LoVo (cell line): ENCODE measurements at places on chromosomes 13 and 19.
A peak's percentile ranks its signal among the peaks of the same experiment; 100 is the strongest.

- DNase-seq: no peak
Measured at GRCh38 chr13:46963904-46964303, 67.1 kb upstream of the HTR2A start.

DNA sequence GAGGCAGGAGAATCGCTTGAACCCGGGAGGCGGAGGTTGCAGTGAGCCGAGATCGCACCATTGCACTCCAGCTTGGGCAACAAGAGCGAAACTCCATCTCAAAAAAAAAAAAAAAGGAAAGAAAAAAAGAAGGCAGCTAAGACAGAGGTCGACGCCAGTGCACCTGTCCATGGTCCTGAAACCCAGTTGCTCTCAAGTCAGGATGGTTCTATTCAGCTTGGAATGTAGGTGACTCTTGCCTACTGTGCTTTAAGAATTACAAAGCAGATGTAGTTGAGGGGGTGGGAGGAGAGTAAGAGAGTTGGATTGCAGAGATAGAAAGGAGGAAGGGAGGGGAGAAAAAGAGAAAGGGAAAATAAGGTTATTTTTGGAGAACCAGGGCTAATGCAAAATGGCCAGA is 18.7 kb downstream of the CACNG7 start:
- peak; percentile 69 for DNase-seq

DNA sequence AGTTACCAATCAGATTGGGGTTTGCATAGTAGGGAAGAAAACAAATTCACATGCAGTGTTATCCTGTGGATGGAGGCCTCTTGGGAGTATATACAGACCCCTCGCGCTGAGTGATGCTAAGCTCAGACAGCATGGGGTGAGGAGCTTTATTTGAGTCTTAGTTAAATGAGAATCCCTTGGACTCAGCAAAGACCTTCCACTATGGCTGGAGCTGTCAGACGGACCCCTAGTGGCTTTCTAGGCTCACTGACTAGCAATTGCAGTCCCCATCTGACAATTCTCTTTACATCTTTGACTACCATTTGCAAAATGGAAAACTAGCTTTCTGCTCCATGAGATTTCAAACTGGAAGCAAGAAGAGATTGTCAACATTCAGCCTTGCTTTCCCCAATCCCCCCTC is 90.4 kb downstream of the STOML3 start:
- no peak for DNase-seq

- DNase-seq: no peak
Measured at GRCh38 chr19:19026299-19026971, 6.9 kb downstream of the SUGP2 start.

GRCh38 chr19:35352177-35352447 is 4.4 kb downstream of the FFAR1 start:
- no peak for DNase-seq

DNA sequence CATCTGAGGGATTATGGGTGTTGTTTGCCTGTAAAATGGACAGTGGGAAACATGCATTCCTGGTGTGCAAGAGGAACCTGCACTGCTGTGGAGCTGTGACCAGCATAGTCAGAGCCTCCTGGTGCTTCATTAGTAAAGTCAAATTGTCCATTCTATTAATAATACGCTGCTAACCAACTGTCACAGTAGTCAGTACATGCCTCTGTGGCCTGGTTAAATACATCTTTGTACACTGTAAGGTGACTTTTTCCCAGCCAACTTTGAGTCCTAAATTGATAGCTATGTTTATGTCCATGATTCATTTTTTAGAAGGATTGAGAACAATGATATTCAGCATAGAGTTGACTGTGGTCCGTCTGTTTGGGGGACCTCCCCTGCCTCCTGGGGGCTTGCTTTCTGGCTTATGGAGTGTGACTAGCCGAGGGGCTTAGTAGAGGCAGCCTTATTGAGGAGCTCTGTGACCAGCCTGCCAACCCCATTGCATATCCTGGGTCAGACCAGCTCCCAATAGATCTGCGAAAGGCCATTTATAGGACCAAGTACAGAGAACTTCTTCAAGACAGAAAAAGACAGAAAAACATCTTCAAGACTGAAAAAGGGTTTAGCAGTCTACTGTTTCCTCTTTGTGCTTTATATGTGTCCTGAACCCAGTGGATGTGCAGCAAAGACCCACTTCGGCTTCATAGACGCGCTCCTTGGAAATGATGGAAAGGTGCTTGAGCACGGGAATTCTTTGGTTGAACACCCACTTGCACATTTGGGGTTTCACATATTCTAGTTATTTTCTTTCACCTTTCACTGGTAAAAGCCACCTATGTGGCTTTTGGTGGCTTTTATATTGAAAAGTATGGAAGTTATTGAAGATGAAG is 4.3 kb downstream of the GPR183 start:
- no peak for DNase-seq

DNA sequence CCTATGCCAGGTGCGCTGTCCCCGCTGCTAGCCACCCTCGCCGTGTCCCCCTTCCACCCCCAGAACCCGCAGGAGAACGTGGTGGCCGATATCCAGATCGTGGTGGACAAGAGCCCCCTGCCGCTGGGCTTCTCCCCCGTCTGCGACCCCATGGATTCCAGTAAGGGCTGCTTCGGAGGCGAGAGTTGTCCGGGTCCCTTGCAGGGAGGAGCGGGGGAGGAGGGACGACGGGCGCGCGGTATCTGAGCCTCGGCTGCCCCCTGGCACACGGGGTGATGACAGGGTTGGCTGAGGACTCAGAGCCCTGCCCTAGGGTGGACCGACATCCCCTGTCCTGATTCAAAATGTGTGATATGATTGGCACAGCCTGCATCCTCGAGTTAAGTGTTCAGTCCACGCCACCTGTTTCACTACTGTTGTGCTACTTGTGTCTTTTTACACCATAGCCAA is 653 bp downstream of the MVB12A start:
- no peak for DNase-seq

DNA sequence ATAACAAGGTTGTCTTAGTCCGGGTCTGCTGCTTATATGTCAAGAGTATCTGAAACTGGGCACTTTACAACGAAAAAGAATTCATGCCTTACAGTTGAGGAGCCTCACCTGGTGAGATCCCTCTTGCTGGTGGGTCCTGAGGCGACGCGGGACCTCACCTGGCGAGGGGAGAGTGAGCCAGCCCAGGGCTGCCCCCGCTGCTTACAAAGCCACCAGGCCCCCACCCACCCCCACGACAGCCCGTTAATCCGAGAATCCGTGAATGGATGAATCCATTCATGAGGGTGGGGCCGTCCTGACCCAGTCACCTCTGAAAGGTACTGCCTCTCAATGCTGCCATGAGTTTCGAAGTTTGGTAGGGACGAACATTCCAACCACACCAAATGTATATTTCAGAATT is 54.0 kb upstream of the F7 start:
- DNase-seq: no peak

DNA sequence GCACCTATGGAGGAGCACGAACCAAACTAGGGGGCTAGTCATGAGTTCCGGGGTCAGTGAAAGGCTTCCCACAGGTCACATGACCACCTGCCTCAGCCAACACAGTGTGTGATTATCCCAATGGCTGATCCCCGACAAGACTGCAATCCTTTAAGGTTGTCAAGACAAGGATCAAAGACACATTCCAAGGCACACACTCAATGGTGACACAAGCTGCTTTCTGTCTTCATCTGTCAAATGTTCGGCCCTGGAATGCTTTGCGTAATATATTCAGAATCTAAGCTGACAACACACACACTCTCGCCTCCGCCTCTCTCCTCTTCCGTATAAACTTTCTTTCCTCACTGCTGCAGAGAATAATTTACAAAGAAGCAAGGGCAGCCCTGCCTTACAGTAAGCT is 11.7 kb downstream of the RANBP3 start:
- DNase-seq: no peak

DNA sequence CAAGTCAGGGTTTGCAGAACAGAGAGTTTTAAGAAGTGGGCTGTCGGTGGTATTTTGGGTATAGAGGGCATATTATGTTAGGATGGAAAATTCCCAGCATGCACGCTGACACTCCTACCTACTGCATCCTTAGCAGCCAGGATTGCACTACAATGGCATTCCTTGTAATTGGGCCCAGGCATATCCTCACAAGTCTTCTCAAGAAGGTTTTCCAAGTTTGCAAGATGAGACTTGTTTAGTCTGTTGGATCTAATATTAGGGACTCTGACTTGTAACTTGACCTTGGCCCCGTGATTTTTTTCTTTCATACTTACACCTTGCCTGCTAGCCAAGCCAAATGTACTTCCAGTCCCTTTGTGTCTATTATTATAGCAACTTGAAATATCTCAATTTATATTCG is 335.7 kb upstream of the HTR2A start:
- no peak for DNase-seq

DNA sequence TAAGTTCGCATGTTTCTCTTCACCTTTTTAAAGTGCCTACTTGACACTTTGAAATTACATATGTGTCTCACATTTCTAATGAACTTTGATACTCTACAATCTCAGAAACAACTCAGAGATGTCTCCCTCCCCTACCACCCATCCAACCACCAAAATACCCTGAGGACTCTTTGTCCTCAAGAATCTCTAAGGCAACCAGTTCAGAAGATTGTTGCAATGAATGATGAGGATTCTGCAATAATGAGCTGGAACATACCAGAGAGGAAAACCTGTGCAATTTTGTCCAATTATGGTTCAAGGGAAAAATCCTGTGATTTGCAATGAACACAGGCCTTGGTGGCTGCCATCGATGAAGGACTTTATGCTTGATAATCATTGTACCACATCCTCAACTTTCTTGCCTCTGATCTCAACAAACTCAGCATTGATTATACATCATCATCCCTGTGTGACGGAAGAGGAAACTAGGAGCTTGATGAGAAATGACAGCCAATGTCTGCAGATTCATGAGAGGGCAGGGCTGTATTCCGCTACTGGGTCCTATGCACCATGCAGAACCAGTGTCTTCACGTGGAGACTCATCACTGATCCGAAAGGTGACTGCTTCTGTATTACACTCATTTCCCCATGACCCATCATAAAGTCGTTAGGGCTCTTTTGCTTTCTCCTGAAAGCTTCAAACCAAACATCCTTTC is 1.1 kb downstream of the FPR1 start:
- no peak for DNase-seq

- no peak for DNase-seq
Measured at GRCh38 chr13:108776650-108777049, 147.2 kb downstream of the MYO16 start.

- DNase-seq: peak; percentile 3
Measured at GRCh38 chr13:28251466-28251865, 113.1 kb downstream of the PAN3 start.

DNA sequence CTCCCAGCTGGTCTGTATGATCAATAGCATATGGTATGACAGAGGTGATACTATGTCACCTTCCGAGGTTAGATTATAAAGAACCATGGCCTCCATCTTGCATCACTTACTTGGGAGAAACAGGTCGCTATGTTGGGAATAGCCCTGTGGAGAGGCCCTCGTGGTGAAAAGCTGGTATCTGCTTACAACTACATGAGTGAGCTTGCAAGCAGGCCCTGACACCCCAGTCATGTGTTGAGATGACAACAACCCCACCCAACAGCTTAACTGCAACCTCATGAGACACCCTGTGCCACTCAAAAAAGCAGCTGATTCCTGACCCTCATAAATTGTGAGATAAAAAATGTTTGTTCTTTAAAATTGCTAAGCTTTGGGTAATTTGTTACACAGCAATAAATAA is 18.8 kb downstream of the MTRF1 start:
- no peak for DNase-seq

DNA sequence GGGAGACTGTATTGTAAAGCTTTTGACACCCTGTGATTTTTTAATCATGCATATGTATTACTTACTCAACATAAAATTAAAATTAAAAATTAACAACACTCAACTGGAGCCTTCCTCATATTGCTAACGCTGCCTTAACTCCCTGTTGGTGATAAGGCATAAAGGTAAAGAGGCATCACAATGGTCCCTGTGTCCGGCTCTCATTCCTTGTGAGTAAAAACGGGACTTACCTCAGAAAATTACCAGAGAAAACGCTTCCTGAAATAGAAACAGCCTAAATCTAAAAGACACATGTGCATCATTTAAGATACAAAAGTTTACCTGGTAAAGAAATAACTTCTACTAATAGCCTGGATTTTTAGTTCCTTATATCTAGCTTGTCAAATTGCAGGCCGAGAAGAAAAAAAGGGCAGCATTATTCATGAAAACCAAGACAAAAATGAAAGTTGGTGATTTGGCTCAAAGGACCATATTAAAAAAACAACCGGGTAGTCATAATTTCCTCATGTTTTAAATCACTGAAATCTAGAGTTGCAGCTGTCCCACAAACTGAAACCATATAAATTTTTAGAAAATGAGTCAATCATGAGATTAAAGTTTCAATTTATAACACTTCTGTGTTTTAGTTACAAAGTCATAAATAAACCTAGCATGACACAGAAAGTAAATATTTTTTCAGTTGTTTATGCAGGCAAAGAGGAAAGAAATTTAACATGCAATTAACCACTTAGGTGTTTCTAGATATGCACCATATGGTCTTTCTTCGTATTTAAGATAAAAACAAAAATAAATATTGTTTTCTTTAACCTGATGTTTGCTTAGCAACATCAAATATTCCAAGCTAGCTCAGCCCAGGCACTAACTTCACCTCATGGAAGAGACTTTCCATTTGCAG is 94.7 kb downstream of the MIPEP start:
- DNase-seq: peak; percentile 66

GRCh38 chr13:76813000-76813691 is 73.1 kb downstream of the KCTD12 start:
- DNase-seq: no peak

- no peak for DNase-seq
Measured at GRCh38 chr19:1295169-1296012, 9.7 kb downstream of the EFNA2 start.

DNA sequence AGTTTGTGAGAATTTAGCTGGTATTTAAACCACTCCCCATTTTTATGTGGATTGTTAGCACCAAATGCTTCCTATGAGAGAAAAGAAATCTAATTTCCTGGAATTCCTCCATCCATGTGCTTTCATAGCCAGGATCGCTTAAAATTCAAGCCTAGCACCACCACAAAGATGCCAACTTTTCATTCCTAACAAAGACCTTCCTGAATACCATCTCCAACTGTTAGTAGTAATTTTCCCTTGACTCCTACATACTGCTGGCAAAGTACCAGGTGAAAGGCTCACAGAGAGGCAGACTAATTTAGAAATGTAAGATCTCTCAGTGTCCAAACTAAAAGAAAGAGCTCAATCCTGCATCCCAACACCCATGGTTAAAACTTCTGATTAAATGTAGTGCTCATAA is 386.3 kb downstream of the KCTD12 start:
- no peak for DNase-seq

GRCh38 chr13:110938662-110939421 is 24.0 kb upstream of the ANKRD10 start:
- DNase-seq: no peak

DNA sequence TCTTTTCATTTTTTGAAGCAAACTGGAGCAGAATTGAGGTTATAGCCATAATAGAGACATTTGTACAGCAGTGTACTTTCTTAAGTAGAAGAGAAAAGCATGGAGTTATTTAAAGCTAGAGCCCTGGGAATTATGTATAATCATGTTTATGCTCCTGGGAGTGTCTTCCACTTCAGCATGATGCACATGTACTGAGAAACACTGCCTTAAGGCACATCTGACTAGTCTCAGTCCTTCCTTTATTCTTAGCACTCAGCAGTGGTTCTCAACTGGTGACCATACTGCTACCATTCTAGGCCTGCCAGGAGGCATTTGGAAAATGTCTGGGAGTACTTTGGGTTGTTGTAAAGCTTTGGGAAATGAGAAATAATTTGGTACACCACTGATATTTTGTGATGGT is 45.8 kb downstream of the VWA8 start:
- DNase-seq: no peak
